ENCODE measurements at places on chromosomes 6 and 20.

- no peak for DNase-seq
Measured at GRCh38 chr6:35611240-35611639, 77.5 kb downstream of the FKBP5 start.

DNA sequence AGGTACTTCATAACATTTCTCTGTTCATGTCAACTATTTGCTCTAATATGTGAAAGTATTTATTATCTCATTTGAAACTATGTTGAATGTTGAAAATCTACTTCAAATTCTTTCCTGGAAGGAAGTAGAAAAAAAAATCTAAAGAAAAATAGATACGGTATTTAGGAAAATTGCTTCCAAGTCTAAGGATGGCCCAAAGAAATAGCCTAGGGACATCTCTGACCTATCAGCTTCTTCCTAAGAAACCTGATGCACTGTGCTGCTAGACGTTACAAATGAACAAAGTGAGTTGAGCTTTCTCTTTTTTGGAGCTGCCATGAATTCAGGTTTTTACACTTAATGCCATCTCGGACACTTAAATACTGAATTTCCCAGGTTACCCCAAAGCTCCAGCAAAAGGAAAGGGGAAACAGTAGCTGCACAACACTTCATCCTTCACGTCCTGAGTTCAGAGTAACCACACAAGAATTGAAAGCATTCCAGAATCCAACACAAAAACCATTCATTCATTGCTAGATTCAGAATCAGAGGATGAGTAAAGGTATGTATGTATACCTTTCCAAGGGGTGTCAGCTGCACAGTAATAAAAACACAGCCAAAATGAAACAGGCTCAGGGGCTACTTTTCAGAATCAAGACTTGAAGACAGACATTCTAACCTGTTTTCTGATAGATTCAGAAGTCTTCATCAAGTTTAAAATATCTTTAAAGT is 7.9 kb downstream of the RMND1 start:
- DNase-seq = no peak

- DNase-seq = no peak
Measured at GRCh38 chr6:80793411-80793810, 686.9 kb downstream of the BCKDHB start.

- no peak for DNase-seq
Measured at GRCh38 chr6:101534386-101534785, 140.9 kb downstream of the GRIK2 start.

GRCh38 chr6:9606435-9607134 is 808.3 kb downstream of the TFAP2A start:
- no peak for DNase-seq

DNA sequence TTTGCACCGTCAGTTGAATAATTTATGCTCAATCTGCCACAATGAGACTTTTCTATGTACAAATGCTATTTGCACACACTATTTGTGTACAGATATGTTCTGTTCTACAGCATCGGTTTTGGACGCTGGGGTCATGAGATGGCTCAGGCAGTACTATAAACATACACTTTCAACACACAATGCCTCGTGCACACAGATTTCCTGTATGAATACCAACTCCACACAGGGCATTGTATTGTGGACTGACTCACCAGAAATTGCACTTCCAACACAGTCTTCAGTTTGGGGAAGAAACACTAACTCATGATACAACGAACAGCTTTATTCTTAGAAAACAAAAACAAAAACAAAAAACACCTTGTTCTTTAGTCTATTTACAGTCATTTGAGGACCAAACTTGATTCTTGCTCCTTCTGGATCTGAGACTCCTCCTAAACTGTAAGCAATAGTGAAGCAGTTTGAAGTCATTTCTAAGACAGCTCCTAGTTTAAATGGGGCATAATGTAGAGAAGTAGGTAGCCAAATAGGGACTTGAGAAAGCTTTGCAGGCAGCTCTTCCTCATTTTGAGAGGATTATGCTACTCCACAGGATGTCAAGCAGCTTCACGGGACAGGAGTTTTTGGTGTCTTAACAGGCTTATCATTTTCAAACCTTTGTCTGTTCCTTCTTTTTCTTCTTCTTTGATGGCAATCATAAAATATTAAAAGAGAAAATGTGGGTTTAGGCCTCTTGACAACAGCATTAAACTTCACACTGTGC is 33.7 kb downstream of the GJA10 start:
- no peak for DNase-seq

Measured in HTR-8/SVneo (cell line).